ENCODE measurements at places on chromosomes 2 and 18.

DNA sequence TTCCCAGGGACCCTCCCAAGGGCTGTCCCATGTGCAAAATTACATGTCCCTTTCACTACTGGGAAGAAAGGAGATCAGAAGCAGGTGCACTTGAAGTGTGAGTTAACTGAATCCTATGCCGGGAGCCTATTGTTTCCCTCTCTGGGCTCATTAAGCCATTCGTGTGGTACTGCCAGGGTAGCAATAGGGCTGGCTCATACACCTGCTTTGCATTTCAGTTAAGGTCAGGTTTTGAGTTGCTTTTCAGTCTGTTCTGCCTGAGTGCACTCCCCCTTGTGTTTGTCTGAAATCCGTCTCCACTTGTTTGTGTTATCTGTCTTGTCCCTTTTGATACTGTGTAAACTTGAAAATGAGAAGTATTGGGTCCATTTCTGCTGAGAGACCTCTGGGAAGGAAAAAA is 1232.6 kb upstream of the NRXN1 start:
- DNase-seq: no peak

GRCh38 chr18:22822024-22822423 is 111.1 kb upstream of the RBBP8 start:
- no peak for DNase-seq

DNA sequence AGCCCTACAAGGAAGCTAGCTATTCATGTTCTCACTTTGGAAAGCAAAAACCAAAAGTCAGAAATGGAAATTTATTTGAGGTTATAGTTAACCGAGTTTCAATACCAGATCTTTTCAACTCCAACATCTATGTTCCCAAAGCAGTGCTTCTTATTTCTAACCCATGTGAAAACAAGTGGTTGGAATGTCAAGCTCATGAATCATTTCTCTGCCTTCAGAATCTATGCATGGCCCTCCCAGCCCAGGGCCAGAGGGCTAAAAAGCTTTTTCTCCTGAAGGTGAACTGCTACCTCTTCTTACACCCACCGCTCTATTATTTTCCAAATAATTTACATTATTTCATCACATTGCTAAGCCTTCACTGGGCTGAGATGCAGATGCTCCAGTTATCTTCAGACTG is 158.4 kb downstream of the SP3 start:
- no peak for DNase-seq

DNA sequence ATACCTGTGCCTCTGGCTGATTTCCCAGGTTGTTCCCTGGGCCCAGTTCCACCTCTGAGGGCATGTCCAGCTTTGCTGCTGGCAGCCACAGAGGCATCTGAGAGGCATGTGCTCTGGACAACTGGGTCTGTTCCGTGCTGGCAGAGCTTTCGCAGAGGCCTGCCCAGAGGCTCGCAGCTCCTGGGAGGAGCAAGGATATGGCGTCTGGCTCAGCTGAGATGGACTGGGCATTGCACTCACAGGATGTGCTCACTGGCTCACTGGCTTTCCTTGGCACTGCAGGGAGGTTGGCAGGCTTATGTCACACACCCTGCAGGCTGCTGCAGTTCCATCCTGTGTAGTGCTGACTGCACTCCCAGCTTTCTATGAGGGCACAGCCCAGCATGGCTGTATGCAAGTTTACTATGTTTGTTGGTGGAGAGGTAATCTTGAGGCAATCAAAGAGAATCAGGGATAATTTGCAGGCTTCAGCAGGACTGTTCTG is 172.3 kb downstream of the PRKCE start:
- peak; percentile 99 for DNase-seq

DNA sequence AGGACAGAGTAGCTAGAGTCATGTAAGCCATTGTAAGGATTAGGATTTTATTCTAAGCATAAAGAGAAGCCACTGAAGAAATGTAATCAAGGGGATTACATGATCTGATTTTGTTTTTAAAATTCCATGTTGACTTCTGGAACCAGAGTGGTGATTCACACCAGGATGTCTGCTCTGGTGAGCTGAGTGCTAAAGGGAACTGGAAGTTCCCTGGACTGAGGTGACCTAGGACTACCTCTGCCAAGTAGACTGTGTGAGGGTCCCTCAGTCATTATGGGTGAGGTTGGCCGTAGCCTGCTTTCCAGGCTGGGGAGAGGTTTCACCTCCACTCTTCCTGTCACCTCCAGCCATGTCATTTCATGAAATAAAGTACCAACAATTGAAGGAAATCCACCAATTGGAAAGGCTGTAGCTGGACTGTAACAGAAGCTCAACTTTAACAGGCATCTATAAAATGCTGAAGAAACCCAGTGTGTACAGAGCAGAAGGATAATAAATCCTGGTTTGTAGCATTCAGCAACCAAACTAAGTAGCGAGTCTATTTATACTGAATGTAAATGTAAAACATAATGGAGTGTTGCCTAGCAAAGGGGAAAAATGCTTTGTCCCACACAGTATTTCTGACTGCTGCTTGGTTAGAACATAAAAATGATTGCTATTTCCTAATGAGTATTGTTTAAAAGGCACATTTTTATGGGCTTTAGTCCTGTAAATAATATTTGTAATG is 507.4 kb upstream of the PKDCC start:
- DNase-seq: no peak

DNA sequence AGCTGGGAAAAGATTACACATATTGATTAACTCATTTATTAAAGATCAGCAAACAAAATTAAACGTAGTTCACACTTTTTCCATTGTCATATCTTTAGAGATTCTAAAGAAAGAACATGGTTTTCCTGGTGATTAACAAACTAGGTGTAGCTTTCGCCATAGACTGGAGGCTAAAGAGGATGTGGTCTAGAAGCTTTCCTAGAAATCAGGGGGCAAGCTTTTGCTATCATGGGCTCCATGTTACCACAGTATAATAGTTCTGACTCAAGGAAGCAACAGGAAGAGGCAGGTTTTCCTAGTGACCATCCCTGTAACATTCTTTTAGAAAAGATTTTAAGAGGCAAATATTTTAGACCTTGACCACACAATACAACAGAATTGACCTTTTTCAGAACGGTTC is 232.7 kb downstream of the METTL4 start:
- no peak for DNase-seq

GRCh38 chr2:11305958-11306357 is 38.5 kb downstream of the ROCK2 start:
- no peak for DNase-seq

GRCh38 chr2:234191819-234192407 is 141.4 kb downstream of the SPP2 start:
- no peak for DNase-seq

GRCh38 chr2:60442608-60443007 is 110.8 kb downstream of the BCL11A start:
- DNase-seq: no peak

GRCh38 chr2:71620851-71621251 is 167.5 kb downstream of the DYSF start:
- DNase-seq: no peak

GRCh38 chr2:239113615-239114014 is 265.7 kb downstream of the TWIST2 start:
- DNase-seq: no peak

DNA sequence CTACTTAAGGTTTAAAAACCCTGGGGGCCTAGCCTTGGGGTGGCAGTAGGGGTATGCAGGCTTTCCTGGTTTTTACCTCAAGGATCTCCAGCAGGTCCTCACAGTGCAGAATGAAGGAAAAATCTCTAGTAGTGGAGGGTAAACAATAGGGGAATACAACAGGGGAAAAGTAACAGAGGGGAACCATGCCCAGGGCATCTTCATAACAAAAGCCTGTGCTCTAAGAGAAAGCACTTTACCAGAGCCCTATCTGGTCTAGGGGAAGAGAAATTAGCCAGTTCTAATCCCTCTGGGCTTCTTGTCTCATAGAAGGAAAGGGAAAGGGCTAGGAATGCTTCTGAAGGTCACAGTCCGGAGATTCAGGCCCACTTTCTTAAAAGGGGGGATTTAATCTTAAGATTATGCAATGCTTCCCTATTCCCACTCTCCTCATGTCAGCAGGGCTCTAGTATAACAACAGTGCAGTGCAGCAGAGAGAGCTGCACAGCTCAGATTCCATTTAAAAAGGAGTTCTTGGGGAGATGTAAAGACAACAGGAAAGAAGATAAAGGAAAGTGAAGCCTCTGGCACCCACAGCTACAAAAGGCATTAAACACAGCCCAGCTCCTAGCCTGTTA is 149.0 kb upstream of the CYP1B1 start:
- no peak for DNase-seq

- no peak for DNase-seq
Observed at GRCh38 chr2:12412898-12413305, 303.8 kb upstream of the TRIB2 start.

- no peak for DNase-seq
Observed at GRCh38 chr2:207600231-207600630, 25.0 kb downstream of the METTL21A start.

DNA sequence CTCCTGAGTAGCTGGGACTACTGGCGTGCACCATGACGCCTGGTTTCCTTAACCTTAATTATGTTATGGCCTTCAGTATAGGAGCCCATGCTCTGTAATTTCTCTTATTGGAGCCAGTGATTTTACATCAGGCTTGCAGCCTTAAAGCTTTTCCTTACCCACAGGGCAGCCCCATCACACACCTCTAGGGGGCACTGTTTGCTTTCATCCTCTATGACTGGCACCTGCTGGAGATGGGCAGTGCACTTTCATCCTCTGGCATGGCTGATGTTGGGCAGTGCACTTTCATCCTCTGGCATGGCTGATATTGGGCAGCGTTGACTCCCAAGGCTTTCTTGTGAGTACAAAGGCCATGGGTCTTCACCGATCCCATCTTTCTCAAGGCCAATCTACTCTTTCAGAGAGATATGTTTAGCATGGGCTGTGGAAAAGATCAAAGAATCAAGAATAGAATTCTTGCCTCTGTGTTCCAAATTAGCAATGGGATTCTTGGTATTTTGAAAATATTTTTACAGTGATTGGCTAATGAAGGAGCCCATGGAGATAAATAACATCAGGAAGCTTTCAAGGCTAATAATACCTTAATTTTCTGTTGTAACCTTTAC is 80.7 kb upstream of the MEX3C start:
- no peak for DNase-seq

GRCh38 chr2:37593024-37593423 is 78.4 kb downstream of the CDC42EP3 start:
- DNase-seq: no peak

DNA sequence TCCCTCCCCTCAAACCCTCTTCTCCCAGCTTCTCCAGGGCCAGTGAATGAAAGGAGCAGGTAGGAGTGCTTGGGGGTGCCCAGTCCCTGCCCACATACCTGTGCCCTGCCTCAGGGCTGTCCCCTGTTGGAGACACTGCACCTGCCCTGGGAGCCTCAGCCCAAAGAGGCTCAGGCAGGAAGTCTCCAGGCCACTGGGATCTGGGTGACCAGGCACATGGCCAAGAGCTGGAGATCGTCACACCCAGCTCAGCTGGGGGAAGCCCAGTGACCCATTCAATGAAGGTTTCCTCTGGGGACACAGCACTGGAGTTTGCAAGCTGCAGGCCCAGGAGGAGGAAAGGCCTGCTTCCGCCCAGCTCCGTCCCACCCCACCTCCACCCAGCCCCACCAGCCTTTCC is 156.4 kb downstream of the ZFP36L2 start:
- DNase-seq: no peak

GRCh38 chr18:55064760-55065159 is 105.5 kb upstream of the CCDC68 start:
- no peak for DNase-seq

DNA sequence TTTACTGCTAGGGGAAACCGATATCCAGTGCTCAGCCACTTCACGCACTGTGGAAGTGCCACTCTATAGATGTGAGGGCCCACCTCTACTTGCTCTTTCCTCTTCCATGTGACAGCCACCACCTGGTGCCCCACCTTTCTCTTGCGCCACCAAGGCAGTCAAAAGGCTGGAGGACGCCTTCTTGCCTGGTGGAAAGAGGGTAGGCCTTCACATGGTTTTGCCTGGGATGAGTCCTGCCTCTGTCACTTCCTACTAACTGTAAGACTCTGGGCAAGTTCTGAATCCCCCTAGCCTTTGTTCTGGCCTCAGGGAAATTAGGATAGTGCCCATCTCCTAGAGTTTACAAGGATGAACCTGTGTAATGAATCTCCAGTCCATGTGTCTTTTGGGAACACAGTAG is 66.1 kb upstream of the ODC1 start:
- DNase-seq: no peak

DNA sequence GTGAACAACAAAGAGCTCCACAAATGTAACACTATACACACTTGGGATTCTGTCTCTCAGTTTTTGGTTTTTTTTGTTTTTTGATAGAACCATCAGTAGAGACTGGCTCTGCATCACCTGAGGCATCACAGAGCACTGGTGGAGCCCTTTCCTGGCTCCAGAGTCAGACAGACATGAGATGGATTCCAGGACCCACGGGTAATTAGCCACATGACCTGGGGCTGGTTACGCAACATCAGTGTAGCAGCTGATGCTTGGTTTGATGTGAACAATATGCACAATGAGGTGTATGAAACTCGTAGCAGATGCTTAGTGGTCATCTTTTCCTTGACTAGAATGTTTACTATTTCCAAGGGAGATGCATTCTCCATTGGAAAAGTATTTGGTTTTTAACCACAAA is 40.7 kb downstream of the CMPK2 start:
- DNase-seq: no peak

- no peak for DNase-seq
Observed at GRCh38 chr2:131039908-131040660, 53.2 kb downstream of the FAM168B start.

DNA sequence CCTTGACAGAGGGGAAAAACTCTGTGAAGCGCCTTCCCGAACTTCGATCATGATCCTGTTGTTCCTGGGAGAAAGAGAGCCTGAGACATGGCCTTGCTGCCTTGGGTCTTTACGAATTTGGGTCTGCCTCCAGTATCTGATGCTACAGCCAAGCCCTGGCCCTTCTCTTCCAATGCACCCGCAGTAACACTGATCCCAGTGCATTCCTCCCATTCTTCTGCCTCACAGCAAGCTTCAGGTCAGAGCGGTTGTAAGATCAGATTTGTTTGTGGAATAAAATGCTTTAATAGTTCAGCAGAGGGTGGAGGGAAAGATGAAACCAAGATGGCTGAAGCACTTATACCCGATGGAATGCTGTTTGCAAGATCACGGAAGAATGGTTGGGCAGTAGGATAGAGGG is 196.7 kb upstream of the SIX2 start:
- DNase-seq: no peak

DNA sequence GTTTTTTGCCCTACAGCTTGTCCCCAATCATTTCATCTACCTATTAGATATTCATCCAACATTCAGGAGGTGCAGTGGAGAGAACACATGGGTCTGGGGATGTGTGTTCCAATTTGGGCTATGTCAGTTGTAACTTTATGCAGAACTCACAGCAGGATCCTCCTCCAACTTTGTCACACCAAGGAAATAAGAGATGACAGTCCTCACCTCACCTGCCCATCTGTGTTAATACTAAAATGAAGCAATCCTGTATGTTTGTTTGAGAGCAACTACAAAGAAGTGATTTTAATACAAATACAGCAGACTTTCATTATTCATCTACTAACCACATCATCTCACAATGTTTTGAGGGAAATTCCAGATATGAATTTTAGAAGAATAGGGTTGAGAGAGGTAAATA is 126.7 kb downstream of the ARHGAP15 start:
- no peak for DNase-seq
